Activated T-helper 2 cell treated with anti-CD3 and anti-CD28 coated beads, Interferon-gamma antibody, Interleukin-2, Interleukin-4, amounts not matched to agents 10 μg/mL and 5 μg/mL and 100 μg/mL, durations not matched to agents 14 hours and 24 hours and 36 hours (primary cell): ENCODE measurements at places on chromosomes 5 and 9.

GRCh38 chr5:142939884-142940283 is 169.7 kb downstream of the ARHGAP26 start:
- no peak overlapping the region for H3K4me3 ChIP-seq
- H3K27ac ChIP-seq, result no peak overlapping the region
- H3K36me3 ChIP-seq, result no peaks in the 10 kb centered on the region
- peaks cover 10% of the 10 kb centered on the region for H3K4me1 ChIP-seq
- no peak for DNase-seq

DNA sequence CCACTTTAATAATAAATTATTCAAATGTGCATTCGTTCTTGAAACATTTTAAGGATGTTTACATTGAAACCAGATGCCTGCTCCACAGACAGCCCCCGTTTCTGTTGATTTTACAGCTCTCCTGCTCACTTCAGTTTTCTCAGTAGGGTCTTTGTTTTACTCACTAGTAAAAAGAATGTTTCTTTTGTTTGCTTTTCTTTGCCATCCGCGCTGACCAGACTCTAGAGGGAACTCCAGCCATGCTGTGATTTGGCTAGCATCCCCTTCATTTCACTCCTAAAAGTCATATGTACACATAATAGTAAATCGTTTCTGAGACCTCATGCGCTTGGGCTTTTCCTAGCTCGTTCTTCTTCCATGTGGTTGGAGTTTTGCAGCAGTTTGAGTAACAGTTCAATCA is 28.7 kb upstream of the PALM2AKAP2 start:
- no peak for DNase-seq
- no peak overlapping the region for H3K27ac ChIP-seq
- H3K27me3 ChIP-seq, result peaks cover 9% of the 10 kb centered on the region

DNA sequence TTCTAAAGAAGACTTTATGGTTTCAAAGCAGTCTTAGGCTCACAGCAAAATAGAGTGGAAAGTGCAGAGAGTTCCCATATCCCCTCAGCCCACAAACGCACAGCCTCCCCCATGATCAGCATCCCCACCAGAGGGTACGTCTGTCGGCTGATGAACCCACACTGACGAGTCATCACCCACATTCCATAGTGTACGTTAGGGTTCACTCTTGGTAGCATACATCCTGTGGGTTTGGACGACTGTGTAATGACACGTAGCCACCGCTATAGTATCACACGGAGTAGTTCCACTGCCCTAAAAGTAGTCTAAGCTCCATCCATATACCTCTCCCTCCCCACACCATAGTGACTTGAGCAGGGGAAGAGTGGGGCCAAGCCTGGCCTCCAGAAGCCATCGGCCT is 135.7 kb upstream of the PHYKPL start:
- H3K27ac ChIP-seq, result no peak overlapping the region
- no peak overlapping the region for H3K4me3 ChIP-seq
- H3K36me3 ChIP-seq, result no peaks in the 10 kb centered on the region
- no peaks in the 10 kb centered on the region for H3K27me3 ChIP-seq
- no peaks in the 10 kb centered on the region for H3K4me1 ChIP-seq

DNA sequence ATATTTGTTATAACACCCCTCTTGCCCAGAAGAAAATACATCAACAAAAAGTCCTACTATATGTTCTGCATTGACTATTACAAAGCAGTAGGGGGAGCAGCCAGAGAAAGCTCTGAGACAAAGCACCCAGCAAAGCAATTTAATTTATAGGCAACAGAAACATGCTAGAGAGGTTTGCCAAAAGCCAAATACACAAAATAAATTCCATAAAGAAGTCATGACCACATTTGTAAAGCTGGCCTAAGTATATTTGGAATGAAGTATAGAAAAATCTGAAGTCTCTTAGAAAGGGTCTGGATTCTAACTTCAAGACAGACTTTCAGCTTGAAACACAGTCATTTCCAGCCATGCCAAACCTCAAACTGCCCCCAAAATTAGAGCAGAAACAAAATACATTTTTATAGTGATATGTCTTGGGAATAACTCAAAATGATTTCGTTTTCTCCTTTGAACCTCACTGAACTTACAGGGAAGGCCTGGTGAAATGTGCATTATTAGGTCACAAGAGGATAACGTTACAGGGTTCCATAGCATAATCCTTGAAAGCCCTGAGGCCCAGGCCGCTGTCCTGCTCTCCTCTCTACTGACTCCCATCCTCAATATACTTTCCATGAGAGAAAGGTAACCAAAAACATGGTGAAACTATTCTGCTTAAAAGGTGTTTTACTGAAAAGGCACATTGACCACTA is 451.8 kb downstream of the RAB3C start:
- peaks cover 77% of the 10 kb centered on the region for H3K36me3 ChIP-seq
- H3K27ac ChIP-seq, result peak overlapping the region; percentile 74
- H3K4me3 ChIP-seq, result peak overlapping the region; percentile 88
- no peaks in the 10 kb centered on the region for H3K27me3 ChIP-seq

DNA sequence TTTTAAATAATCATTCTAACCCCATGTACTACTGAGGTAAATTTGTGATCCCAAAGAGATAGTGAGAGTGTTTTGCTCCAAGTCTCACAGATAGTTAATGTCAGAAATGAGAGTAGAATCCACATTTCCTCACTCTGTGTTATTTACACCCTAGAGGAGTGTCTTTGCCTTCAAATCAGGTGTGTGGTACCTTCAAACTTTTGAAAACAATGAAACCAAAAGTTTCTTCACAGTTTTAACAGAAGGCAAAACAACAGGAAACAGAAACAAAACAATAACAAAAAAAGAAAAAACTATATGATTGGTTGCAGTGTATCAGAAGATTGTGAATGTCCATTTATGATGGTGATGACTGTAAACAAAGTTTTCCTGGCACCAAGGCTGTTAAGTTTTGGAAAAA is 85.9 kb downstream of the ERBIN start:
- DNase-seq, result no peak
- H3K27ac ChIP-seq, result no peak overlapping the region
- H3K4me1 ChIP-seq, result peaks cover 27% of the 10 kb centered on the region
- peaks cover 27% of the 10 kb centered on the region for H3K36me3 ChIP-seq

- H3K4me1 ChIP-seq, result peaks cover 14% of the 10 kb centered on the region
- H3K27me3 ChIP-seq, result no peaks in the 10 kb centered on the region
- peaks cover 38% of the 10 kb centered on the region for H3K36me3 ChIP-seq
- no peak for DNase-seq
- H3K27ac ChIP-seq, result no peak overlapping the region
- no peak overlapping the region for H3K4me3 ChIP-seq
Measured at GRCh38 chr5:76445063-76445462, 42.0 kb downstream of the IQGAP2 start.

DNA sequence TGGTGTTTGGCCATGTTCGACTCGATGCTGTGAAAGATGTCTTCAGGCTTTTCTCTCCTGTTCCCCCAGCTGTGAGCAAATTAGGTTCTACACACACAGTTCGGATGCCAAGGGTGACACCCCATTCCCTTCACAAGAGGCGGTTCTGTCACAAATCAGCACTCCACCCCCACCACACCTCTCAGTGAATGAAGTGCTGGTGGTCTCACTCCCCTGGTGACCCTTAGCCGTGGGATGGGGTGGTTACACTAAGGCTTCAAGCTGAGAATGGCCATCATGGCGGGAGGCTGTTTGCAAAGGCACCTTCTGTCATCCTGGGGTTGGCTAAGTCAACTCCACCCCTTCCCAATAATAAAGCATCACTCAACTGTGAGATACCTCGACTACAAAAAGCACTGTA is 26.4 kb downstream of the AMBP start:
- H3K27ac ChIP-seq, result no peak overlapping the region
- no peaks in the 10 kb centered on the region for H3K4me1 ChIP-seq
- H3K4me3 ChIP-seq, result no peak overlapping the region
- H3K36me3 ChIP-seq, result no peaks in the 10 kb centered on the region
- H3K27me3 ChIP-seq, result no peaks in the 10 kb centered on the region

DNA sequence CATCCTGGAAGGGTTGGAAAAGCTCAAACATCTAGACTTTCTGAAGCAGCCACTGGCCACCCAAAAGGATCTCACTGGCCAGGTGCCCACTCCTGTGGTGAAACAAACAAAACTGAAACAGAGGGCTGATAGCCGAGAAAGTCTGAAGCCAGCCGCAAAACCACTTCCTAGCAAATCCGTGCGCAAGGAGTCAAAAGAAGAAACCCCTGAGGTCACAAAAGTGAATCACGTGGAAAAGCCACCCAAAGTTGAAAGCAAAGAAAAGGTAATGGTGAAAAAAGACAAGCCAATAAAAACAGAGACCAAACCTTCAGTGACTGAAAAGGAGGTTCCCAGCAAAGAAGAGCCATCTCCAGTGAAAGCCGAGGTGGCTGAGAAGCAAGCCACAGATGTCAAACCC is 87.6 kb downstream of the MAP1B start:
- H3K36me3 ChIP-seq, result no peaks in the 10 kb centered on the region
- H3K4me3 ChIP-seq, result peak overlapping the region; percentile 11
- no peak overlapping the region for H3K27ac ChIP-seq
- H3K27me3 ChIP-seq, result peaks cover 82% of the 10 kb centered on the region

DNA sequence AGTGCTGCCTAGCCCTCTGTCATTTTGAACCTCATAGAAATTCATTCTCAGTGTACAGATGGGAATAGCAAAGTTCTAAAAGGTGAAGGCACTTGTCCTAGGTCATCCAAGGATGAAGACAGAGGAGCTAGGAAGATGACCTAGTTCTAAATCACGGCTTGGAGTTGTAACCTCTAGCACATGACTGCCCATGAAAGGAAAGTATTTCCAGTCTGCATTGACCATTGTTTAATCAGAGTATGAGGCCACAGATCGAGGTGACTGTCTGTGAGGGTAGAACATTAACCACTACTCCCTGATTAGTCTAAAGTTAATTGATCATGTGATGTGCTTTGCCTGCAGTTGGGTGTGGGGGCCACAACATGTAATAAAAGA is 674 bp upstream of the TNFSF15 start:
- DNase-seq, result no peak
- H3K27ac ChIP-seq, result no peak overlapping the region
- H3K4me1 ChIP-seq, result peaks cover 28% of the 10 kb centered on the region

DNA sequence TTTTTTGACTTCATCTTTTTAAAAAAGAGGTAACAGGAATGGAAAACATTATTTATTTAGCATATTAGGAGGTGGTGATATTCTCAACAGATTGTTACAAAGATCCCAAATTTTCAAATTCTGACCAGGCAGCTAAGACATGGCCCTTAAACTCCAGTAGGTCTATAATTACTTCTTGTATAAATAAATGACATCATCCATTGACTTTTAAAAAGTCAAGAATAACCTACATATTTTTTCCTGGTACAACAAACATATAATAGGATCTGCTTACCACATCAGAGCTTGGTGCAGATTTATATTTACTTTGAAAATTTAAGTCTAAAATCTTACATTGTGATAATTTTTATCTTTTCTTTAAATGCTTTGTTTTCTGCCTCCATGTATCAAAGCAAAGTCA is 92.2 kb upstream of the TRPM3 start:
- DNase-seq, result no peak
- H3K27me3 ChIP-seq, result no peaks in the 10 kb centered on the region
- H3K27ac ChIP-seq, result no peak overlapping the region
- no peaks in the 10 kb centered on the region for H3K36me3 ChIP-seq

GRCh38 chr9:124179196-124180071 is 78.3 kb upstream of the NEK6 start:
- peaks cover 4% of the 10 kb centered on the region for H3K4me1 ChIP-seq
- no peaks in the 10 kb centered on the region for H3K36me3 ChIP-seq
- no peak for DNase-seq
- no peak overlapping the region for H3K4me3 ChIP-seq
- no peak overlapping the region for H3K27ac ChIP-seq

GRCh38 chr5:166994226-166994625 is 1297.2 kb upstream of the WWC1 start:
- H3K4me1 ChIP-seq, result no peaks in the 10 kb centered on the region
- H3K27me3 ChIP-seq, result no peaks in the 10 kb centered on the region
- H3K36me3 ChIP-seq, result no peaks in the 10 kb centered on the region
- no peak for DNase-seq
- H3K4me3 ChIP-seq, result no peak overlapping the region

GRCh38 chr9:38727497-38728001 is 7.6 kb upstream of the FAM240B start:
- DNase-seq, result no peak
- H3K4me3 ChIP-seq, result no peak overlapping the region
- H3K4me1 ChIP-seq, result no peaks in the 10 kb centered on the region
- no peak overlapping the region for H3K27ac ChIP-seq

GRCh38 chr5:51958473-51958872 is 575.2 kb downstream of the ISL1 start:
- H3K36me3 ChIP-seq, result no peaks in the 10 kb centered on the region
- no peak for DNase-seq
- no peak overlapping the region for H3K27ac ChIP-seq
- H3K4me1 ChIP-seq, result no peaks in the 10 kb centered on the region
- H3K4me3 ChIP-seq, result no peak overlapping the region

DNA sequence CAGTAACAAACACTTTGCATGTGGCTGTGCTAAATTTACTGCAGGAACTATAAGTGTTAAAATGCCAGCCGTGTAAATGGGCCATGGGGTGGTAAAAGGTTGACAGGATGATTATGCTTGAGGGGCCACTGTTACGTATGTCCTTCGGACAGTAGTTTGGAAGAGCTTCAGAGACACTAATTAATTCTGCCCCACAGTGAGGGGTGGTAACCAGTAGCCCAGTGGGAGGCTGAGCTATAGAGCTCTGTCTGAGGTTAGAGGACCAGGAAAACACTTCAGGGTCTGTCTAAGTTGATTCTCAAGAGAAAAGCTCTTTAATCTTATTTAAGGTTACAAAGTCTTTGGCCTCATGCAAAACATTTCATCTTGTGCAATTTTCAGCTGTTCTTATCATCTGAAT is 176.6 kb downstream of the DMRTA1 start:
- H3K4me1 ChIP-seq, result no peaks in the 10 kb centered on the region
- no peak overlapping the region for H3K27ac ChIP-seq
- no peak overlapping the region for H3K4me3 ChIP-seq
- H3K27me3 ChIP-seq, result no peaks in the 10 kb centered on the region

DNA sequence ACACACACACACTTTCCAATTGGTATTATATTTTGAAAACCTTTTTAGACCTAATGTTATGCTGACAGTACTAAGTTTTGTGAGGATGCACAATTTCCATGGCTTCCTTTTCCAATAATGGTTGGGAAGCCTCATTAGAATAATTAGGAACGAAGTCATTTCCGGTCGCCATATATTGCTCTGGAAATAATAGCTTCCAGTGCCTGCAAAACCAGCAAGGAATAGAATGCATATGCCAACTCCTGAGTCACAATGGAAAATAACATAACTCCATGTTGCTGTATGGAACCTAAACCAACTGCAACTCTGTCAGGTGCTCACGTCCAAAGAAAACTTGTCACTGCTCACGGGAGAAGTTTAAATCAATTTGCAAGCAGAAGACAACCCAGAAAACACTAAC is 222.0 kb downstream of the EBF1 start:
- H3K36me3 ChIP-seq, result no peaks in the 10 kb centered on the region
- DNase-seq, result no peak
- peaks cover 27% of the 10 kb centered on the region for H3K4me1 ChIP-seq
- H3K27ac ChIP-seq, result no peak overlapping the region
- H3K27me3 ChIP-seq, result peaks cover 1% of the 10 kb centered on the region

DNA sequence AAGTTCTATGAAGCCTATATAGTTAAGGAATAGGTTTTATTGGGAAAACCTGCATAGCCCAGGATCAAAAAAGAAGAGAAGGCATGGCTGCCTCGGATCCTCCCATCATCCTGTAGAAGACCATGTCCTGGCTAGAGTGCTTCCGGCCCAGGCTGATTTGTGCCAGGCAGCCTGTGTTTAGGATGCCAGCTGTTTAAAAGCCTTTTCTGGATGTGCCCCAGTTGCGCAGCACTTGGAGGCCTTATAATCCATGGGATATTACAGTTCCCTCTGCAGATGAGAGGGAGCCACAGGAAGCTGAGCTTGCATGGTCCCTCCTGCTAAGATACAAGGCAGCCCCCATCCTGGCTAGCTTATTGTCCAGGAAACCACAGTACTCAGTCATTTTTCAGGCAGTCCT is 97.9 kb downstream of the CHSY3 start:
- no peaks in the 10 kb centered on the region for H3K36me3 ChIP-seq
- H3K27me3 ChIP-seq, result no peaks in the 10 kb centered on the region
- H3K4me3 ChIP-seq, result no peak overlapping the region
- no peak for DNase-seq
- H3K27ac ChIP-seq, result no peak overlapping the region
